AG10803 (cell line): ENCODE measurements at places on chromosomes 12 and 14.

DNA sequence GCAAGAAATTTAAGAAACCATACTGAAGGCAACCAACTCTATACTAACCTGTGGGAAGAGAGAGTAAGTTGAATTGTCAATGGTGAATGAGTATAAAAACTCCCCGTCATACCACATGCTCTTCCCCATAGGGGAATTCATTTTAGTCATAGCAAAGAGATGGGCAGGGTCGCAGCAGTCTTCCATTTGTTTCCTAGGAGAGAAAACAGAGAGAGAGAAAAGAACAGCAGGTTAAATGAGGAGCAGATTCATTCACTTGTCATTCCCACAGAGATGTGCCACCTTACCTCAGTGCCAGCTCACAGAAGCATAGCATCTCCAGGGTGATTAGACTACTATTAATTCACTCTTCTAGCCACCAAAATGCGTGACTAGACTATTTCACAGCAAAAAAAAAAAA is 47.4 kb downstream of the ST8SIA1 start:
- DNase-seq = peak; percentile 10

DNA sequence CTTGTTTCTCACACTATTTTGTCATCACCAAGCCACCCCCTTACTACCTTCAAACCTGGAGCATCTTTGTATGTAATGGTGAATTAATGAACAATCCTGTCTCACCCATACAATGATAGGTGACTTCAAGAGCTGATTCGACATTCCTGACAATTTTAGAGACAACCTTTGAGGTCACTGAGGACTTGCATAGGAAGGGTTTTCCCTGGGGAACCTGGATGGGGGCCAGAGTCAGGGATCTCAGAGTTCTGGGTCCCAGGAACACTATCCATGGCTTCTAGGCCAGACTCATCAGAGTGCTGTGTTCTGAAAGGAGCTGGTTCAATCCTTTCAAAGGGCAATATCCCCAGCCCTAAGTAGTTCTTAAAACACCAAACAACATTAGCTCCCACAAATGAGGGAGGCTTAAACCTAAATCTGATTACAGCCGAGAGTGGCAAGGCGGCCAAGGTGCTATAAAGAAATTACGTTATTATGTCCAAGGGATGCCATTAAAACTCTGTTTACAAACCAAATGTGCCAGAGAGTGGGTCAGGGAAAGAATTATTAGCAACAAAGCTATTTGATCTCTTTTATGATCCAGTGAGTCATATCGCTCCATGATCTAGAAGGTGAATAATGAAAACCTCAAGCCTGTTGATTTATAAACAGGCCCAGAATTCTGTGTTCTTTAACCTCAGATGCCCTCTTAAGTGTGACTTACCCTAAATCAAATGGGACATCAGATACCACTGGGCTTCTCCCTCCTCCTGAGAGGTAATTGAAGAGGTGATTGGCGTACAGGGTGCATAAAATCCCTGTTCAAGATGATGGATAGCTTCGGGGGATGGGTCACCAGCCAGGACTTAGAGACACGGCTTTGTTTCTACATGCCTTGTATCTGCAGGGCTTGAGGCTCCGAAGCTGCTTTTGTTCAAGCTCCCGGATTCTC is 230.2 kb upstream of the TBX3 start:
- peak; percentile 69 for DNase-seq

DNA sequence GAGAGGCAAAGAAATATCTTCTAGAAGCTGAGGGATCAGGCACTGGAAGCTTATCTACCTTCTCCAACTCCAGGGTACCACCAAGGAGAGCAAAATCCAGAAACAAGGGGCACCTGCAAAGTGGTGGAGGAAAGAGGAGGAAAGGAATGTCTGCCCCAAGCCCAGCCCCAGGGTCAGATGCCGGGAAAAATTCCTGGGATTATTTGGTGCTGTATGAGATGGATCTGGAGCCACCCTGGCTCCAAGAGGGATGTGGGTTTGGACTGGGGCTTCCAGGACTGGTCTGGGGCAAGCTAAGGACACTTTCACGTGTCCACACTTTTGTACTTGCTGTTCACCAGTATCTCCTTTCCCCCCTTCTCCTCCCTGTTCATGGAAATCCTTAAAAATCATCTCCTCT is 69.8 kb downstream of the DPF3 start:
- DNase-seq = peak; percentile 46

- DNase-seq = no peak
These were observed 374.9 kb downstream of the SLC6A15 start for GRCh38 chr12:84537666-84538065.

- no peak for DNase-seq
These were observed 79.9 kb downstream of the SPRING1 start for GRCh38 chr12:116657921-116658495.

- peak; percentile 40 for DNase-seq
These were observed 904 bp upstream of the FAM177A1 start for GRCh38 chr14:35044939-35045797.

DNA sequence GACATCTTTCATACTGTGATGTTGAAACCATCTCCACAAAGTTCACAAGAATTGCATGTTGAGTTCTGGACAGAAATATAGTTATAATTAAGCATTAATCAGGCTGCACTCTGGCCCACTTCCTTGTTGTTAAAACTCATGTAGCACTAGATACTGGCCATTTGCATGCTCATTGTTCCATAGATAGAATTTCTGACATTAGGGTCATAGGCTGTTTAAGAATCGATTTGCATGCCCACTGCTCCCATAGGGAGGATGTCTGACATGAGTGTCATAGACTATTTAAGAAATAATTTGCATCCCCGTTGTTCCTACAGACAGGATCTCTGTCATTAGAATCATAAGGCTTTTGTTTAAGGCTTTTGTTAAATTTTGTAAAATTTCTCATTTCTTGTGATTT is 50.2 kb downstream of the MYF5 start:
- DNase-seq = no peak

GRCh38 chr14:32400480-32400879 is 71.4 kb downstream of the AKAP6 start:
- peak; percentile 87 for DNase-seq

DNA sequence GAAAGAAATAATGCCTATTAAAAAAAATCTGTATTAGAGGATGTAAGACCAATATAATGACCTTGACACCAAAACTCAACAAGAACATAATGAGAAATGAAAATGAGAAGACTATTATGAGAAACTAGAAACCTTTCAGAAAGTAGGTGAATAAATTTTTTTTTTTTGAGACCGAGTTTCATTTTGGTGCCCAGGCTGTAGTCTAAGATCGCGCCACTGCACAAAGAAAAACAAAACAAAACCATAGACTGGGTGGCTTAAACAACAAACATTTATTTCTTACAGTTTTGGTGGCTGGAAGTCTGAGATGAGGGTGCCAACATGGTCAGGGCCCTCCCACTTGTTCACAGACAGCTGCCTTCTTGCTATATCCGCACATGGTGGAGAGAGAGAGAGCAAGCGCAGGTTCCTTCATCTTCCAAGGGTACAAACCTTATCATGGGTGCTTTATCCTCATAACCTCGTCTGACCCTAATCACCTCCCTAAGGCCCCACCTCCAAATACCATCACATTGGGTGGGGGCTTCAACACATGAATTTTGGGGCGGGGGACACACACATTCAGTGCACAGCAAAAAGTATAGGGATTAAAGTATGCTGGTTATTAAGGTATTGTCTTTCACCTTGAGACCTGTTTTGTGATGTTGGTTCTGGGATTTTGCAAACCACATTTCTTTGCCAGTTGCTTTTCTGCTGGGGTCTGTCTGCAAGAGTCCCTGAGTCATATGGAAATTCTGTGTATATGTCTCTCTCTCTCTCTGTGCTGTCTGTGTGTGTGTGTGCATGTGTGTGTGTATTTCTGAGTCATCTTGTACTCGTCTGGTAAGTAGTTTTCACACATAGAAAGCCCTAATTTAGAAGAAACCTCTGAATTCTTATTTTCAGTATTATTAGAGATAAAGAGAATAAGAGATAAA is 26.2 kb downstream of the ZCRB1 start:
- peak; percentile 33 for DNase-seq

DNA sequence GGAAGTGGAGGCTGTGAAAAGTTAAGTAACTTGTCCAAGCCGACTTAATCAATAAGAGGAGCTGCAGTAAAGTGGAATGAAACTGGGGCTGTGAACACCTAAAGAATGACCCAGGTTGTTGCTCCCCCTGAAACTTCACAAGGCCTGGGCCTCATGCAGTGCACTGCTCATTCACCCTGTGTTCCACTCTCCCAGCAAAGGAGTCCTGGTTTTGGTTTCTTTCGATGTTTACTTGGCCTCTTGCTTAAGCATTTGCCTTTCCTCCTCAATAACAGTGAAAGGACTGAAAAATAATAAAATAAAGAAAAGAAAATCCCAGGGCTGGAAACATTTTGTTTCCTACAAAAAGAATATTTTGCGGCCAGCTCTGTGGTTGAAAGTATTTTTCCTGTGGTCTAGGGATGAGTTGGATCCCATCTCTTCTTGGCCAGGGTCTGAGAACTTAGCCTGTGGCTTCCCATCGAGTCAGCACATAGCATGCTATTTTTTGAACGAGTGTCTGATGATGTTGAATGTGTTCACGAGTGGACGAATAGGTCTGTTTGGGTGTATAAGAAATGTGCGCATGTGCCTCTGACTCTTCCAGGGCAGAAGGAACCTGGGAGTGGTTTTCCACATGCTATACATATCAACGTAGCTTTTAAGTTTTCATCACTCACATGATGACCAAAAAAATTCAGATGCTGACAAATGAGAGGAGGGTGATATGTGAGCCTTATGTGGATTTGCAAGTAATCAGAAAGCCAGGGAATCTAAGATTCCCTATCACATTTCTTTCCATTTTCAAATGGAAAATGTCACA is 349.8 kb downstream of the ZFP36L1 start:
- peak; percentile 95 for DNase-seq

GRCh38 chr14:36217027-36217426 is 40.5 kb upstream of the PTCSC3 start:
- DNase-seq = no peak

DNA sequence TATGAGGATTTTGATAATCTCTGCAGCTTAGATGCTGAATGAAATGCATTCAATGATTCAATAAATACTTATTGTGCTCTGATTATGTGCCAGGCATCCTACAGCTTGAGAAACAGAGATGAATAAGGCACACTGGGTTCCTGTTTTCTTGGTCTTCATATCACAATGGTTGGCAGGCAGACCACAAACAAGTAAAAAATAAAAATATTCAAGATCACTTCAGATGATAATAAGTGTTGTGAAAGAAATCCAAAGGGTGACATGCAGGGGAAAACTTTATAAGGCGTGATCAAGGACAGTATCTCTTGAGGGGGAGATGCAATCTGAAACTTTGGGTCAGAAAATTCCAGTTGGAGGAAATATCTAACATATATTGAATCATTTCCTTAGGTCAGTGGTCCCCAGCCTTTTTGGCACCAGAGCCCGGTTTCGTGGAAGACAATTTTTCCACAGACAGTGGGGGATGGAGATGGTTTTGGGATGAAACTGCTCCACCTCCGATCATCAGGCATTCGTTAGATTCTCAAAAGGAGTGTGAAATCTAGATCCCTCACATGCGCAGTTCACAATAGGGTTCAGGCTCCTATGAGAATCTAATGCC is 73.7 kb upstream of the RAP1B start:
- no peak for DNase-seq

- no peak for DNase-seq
These were observed 214.1 kb upstream of the PELI2 start for GRCh38 chr14:55904086-55904485.

DNA sequence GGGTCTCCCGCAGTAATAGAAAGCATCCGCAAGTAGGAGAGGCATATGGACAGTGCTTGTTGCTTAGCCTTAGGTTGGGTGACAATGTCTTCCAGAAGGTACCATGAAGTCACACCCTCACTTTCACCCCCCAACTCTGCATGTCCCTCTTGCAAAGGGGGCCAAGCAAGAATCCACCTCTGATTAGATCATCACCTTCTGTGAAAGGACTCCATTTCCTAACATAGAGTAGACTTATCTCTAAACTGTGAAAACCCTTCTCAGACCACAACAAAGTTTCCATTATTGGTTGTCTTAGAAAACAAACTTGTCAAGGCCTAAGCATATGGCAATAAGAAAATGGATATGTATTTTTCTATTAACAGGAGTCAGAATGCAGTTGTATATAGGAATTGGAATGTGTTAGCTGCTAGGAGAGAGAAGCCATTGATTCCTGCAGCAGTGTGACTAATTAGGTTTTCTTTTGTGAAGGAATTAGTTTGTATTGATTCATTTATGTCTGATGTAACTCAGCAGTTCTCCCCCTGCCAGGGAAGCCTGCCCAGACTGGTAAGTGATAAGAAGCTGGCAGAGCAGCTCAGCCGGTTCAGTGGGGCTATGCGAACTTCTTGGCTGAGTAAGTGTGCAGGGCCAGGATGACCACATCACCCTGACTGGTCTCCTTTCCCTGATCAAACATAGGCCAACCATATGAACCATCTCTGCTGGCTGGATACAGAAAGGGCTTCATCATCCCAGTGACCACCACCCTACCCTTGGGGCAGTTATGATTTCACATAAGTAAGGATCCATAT is 107.3 kb upstream of the CCDC196 start:
- no peak for DNase-seq

DNA sequence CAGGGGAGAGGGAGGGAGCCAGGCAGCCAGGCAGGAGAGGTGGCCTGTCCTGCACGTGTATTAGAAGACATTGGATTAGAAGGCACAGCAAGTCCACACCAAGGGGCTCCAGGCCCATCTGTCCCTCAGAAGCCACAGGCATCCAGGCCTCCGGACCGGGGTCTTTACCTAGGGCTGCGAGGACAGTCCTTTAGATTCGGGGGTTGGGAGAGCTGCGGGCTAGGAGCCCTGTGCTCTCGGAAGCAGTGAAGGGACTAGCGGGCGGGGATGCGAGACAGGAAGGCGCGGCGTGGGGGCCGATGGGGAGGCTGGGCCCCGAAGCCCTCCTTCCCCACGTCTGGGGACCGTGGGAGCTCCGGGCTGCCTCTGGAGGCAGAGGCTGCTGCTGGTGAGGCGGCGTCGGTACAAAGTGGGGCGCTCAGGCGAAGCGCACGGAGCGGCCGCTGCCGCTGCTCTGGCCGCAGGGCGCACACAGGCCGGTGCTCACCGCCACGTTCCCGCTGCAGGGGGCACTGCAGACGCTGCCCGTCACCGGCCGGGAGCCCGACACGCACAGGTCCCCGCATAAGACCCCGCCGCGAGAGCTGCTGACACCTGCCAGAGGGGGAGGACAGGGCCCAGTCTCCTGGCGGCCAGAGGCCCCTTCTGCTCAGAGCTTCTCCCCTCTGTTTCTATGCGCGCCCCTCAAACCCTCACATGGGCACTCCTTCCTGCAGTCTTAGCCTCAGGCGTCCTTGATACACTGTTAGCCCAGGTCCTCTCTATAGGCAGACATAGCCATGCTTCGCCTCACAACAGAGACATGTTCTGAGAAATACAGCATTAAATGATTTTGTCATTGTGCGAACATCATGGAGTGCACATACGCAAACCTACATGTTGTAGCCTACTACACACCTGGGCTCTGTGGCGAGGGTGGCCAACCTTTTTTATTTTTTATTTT is 17.3 kb downstream of the KRT7 start:
- DNase-seq = no peak

DNA sequence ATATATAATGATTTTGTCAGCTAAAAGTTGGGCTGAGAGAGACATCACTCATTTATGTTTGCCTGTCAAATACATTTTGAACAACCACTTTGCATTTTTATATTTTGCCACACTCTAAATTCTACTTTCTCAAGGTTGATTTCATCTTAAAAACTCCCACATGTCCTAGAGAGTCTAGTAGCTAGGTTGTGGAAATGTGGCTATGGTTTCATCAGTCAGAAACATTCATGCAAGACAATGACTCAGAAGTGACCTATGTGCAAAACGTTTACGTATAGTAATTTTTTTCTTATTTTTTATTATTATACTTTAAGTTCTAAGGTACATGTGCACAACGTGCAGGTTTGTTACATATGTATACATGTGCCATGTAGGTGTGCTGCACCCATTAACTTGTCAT is 27.4 kb upstream of the PRKD1 start:
- DNase-seq = peak; percentile 12

- no peak for DNase-seq
These were observed 12.1 kb downstream of the GPRC5D start for GRCh38 chr12:12939888-12940287.
